CD4-positive, alpha-beta T cell treated with Interleukin-17A for 4 hours (primary cell): ENCODE measurements at places on chromosomes 11 and 22.

- DNase-seq = peak; percentile 76
These were observed 6.7 kb upstream of the AHNAK start for GRCh38 chr11:62553080-62553838.

DNA sequence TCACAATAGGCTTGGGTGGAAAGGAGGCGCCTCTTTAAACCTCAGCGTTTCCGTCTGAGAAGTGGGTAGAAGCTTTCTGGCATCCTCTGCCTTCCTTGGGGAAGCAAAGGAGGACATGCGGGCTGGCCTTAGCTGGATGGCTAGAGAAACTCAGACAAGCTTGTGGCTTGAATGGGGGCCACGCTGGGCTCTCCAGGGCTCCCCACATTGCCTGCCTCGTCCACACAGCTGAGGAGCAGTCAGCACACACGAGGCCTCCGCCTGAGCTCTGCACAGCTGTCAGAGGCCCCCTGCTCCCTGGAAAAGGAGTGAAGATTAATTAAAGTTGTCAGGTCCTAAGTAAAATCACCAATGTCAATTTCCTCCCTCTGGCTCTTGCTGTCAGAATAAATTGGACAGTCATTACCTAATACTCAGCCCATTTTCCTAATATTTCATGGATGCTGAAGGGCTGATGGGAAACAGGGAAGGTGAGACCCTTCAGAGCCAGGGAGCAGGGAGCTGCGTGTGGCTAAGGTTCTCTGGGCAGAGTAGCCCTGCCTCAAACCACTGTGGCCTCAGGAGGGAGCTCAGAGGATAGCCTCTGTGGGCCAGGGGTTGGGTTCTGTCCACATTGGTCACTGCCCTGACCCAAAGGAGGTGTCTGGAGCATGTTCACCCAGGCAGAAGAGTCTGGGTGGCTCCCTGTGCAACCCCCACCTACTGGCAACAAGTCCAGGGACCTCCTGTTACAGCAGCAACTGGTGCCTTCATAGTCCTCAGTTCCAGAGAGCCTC lies 118.3 kb upstream of the CD82 start:
- no peak for DNase-seq

GRCh38 chr11:43503417-43503816 lies 144.7 kb downstream of the TTC17 start:
- DNase-seq = no peak

DNA sequence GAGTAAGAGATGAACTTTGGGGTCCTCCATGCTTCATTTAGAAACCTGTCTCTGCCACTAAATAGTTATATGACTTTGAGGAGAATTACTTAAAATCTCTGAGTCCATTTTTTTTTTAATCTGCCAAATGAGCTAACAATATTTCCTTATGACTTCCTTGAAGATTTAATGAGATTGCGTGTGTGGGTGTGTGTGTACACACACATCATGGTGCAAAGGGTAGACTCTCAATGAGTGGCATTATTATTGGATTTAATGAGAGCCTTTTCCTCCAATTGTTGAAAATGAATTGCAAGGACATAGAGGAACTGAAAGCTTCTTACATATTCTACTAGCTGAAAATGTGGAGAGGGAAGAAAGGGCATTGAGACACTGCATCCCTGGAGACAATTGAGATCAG lies 573.5 kb upstream of the LUZP2 start:
- DNase-seq = no peak

DNA sequence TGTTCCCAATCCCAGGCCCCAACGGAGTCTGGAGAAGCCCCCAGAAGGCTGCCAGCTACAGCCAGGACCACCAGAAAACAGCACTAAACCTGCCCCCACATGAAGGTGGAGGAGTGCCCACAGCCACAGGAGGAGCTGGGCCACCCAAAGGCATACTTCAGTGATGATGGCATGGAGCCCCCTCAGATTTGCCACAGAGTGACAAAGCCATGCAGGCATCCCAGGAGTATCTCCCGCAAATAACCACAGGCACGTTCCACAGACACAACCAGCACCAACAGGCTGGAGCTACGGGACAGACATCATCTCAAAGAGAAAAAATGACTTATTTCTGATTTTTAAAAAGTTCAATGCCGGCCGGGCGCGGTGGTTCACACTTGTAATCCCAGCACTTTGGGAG lies 10.6 kb downstream of the CARS1 start:
- no peak for DNase-seq

GRCh38 chr11:9017773-9018172 lies 14.0 kb upstream of the NRIP3 start:
- no peak for DNase-seq

DNA sequence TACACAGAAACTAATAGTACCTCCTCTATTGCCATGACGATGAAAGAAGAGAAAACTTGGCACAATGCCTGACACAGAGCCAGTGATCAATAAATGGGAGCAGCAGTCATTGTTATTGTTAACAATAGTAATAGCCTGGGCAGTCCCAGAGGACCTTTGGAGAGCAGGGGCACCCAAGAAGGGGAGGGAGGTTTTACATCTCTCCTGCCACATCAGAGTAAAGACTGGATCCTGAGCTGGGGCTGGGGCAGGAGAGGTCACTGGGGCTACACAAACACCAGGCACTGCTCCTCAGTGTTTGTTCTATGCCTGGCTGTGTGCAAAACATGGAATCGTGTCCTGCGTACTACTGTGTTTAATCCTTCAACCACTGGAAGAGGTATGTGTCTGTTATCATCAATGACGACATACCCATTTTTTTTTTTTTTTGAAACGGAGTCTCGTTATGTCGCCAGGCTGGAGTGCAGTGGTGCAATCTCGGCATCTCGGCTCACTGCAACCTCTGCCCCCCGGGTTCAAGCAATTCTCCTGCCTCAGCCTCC lies 25.0 kb upstream of the CREB3L1 start:
- no peak for DNase-seq

GRCh38 chr22:47303161-47303890 lies 540.9 kb downstream of the TBC1D22A start:
- DNase-seq = no peak

GRCh38 chr11:46616551-46617133 lies 385 bp downstream of the HARBI1 start:
- no peak for DNase-seq

DNA sequence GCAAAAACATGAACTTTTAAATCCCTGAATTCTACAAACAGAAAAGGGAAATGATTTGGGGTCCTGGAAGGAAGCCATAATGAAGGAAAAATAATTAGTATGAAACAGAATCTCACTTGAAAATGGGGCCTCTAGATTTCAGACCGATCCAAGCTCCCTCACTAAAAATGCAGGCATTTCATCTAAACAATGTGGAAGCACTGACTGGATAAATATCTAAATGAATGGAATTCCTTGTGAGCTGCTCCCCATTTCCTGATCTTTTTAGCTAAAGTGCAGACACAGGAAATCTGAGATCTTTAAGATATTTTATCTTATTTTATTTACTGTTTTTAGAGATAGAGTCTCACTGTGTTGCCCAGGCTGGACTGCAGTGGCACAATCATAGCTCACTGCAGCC lies 1255.8 kb downstream of the LRRC4C start:
- DNase-seq = no peak

DNA sequence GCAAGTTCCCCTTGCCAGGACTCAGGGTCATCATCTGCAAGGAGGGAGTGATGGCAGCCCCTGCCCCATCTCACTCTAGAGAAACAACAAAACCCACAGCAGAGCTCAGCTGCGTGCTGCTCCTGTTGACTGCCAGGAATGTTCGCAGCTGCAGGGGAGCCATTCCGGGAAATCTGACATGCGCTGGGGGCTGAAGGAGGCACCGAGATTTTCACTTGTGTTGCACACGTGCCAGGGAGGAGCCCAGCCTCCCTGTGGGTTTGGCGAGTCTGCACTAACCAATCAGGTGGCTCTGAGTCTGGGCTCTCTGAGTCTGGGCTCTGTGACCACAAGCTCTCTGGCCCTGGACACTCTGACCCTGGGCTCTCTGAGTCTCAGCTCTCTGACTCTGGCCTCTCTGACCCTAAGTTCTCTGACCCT lies 10.5 kb downstream of the FGF3 start:
- DNase-seq = no peak

- DNase-seq = no peak
These were observed 128.7 kb downstream of the TRIM44 start for GRCh38 chr11:35791088-35791958.

DNA sequence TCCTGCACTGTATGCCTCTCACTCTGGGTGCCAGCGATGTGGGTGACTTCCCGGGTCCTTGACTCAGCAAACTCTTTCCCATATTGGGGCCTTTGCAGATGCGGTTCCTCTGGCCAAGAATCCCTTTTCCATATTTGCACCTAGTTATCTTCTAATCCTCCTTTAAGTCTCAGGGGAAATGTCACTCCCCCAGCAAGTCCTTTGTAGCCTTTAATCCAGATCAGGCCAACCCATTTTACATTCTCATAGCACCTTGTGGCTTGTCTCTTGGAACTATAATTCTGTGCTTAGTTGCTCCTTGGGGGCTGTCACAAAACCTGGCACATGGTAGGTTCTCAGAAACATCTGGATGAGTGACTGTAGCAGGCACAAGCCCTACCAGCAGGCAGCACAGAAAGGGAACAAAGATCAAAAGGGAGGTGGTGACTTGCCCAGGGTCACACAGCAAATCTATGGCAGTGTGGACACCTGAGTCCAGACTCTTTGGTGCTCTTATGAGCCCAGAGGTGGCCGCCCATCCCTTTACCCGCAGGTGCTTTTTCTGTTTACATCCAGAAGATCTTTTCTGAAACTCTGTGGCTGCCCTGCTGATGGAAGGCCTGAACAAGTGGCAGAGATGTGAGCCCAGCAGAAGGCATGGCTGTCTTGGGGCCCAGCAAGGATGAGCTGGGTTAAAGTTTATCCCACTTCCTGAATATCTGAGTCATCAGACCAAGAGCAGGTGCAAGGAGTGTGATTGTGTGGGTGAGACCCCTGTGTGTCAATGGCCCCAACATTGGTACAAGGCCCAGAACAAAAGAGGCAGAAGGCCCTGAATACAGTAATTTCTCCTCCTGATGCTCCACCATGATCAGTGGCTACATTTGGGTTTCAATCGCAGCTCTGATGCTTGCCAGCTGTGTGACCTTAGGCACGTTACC lies 78.6 kb upstream of the GRK3 start:
- no peak for DNase-seq

DNA sequence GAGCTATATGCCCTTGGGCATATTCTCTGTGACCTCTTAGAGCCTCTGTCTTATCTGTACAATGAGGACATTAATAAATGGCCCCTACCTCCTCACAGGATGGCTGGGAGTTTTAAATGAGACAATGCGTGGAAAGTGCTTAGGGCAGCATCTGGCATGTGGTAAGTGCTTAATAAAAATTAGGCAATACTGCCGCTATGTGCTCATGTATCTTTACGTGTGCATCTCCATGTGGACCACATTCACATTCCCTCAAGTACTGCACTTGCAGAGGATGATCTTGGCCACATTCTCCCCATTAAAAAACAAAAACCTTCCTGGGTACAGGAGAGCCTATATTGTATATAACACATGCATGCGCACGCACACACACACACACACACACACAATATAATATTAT lies 19.1 kb upstream of the BSX start:
- no peak for DNase-seq

DNA sequence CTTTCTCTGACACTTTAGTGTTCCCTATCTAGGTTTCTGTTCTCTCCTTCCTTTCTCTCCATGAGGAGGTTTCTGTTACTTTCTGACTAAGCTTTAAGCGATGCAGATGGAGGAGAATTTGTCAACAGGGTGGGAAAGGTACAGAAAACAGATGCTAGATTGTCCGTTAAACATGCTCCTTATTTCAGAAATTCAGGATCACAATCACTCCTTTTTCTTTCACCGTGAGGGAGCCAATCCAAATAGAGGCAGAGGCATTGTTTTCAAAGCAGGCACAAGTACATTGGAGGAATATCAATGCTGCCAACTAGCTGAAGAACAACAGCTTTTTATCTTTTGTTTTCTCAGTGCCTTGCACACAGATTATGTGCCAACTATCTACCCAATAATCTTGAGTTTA lies 215.7 kb upstream of the FOLH1 start:
- DNase-seq = no peak

- no peak for DNase-seq
These were observed 79.7 kb upstream of the CSNK2A3 start for GRCh38 chr11:11432621-11433319.

GRCh38 chr22:41152902-41153301 lies 52.2 kb upstream of the L3MBTL2 start:
- DNase-seq = no peak

GRCh38 chr22:23402275-23403151 lies 177.6 kb downstream of the IGLL1 start:
- peak; percentile 62 for DNase-seq
